Renal cortex interstitium (tissue), 15 donors: ENCODE measurements at places on chromosomes 7 and 10. TPM values are rescaled to one million over a fixed set of nuclear protein-coding genes. Genes with fewer than 3 reads are reported as not detected.
A peak's percentile ranks its signal among the peaks of the same experiment; 100 is the strongest.

DNA sequence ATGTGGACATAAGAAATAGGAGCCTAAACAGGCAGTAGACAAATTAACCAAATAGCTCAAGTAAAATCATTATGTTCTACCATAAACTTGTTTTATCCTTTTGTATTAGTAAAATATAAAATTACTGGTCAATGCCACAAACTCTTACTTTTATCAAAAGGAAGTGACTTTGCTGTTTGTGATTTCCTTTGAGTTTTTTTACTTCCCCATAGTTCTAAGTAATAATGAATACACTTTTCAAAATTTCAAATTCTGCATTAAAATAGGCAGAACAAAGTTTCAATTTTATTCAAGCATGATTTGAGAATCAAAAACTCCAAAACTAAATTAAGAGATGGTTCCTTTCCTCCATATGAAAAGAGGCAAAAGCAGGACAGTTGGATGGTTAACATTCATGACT is 139.7 kb upstream of the ABCB5 start:
- DNase-seq: no peak

- DNase-seq: peak; percentile 57
Measured at GRCh38 chr10:115093286-115093775, at the start of gene ATRNL1. Gene ATRNL1, plus strand, starts transcription at chr10:115093365. Its CDS starts 386 bp downstream, at chr10:115093751.

- peak; percentile 87 for DNase-seq
Measured at GRCh38 chr10:63713191-63714144, 192.3 kb downstream of the REEP3 start.

DNA sequence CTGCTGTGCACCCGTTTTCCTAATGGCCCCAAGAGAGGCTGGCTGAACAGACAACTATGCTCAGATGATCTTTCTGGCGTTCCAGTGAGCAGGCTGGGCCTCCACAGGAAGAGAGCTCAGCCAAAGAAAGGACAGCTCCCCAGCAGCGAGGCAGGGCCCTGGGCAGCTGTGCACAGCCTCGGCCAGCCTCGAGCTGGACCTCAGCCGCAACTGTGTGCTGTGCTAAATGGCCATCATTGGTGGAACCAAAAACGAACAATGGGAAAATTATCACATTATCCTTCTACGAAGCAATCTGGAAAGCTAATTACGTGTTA is 97.5 kb downstream of the CTBP2 start:
- DNase-seq: no peak

DNA sequence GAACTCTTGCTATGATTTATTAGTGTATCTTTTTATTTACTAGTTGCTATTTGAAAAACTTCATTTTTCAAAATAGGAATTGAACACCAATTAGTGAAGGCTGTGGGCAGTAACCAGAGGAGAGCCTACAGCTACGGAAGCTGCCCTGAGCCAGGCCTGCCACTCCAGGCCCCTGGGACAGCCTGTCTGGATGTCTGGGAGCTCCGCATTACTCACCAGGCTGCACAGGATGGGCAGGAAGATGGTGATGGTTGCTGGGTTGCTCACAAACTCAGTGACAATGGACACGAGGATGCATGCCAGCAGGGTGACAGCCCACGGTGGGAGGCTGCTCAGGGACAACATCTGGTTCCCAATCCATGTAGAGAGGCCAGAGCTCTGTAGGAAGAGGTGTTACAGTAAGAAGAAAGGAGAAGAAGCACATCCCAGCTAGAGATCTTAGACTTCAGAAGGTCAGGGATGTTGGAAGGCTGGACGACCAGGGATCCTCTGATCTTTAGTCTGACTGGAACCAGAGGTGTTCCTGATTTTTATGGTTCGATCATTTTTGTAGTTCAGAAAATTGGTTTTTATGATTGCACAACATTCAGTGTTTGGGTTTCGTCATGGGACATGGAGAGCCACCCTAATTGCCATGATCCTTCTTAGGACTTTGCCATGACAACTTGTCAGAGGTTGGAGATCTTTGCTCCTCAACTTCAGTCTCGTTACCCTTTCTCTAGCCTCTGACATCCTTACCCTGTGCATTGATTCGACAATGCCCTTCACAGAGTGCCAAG is 23.2 kb downstream of the STMP1 start:
- no peak for DNase-seq

GRCh38 chr10:119494236-119495020 is 48.1 kb downstream of the RGS10 start:
- no peak for DNase-seq

GRCh38 chr10:36050763-36051499 is 408.8 kb upstream of the FZD8 start:
- no peak for DNase-seq

- DNase-seq: no peak
Measured at GRCh38 chr10:44930904-44931620, 19.9 kb downstream of the TMEM72 start.

- no peak for DNase-seq
Measured at GRCh38 chr10:48531486-48531885, 73.4 kb downstream of the ARHGAP22 start.

- DNase-seq: peak; percentile 69
Measured at GRCh38 chr7:8217200-8218068, 44.5 kb downstream of the ICA1 start.

DNA sequence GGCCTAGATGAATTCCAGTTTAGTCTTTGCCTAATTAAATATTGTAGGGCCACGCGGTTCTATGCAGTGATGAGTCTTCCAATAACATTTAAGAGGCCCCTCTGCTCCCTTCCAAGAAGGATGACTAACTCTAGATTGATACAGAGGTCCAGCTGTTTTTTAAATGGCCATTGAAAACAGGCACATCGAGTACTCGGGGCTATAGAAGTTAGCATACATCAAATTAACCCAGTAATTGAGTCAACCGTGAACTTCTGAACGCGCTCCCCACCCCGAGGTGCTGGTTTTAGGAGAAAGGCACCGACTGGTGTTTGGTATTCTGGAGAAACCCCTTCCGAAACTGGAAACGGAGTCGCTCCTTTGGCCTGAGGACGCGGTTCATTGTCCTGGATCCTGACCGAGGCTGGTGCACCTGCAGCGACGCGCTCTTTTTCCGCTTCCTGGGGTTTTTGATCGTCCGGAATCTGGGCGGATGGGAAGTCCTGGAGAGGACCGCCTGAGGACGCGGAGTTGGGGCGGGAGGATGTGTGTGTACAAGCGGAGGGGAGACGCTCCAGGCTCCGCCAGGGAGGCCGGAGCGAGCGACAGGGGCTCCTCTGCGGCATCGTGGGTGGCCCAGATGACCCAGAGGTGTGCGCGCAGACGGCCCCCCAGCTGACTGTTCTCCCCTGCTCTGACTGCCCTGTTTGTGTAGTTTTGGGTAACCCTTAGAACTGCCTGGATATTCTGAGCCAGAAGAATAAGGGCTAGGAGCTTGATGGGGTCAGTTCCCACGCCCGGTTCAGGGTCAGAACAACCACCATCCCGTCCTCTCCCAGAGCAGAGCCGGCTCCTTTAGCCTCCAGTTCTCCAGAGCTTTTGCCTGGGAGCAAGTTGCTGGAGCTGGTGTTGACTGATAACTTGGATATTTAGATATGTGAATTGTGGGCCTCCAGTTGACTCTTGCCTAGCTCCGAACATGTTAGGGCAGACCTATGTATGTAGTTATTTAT is 711 bp downstream of the FAM221A start:
- DNase-seq: peak; percentile 51

GRCh38 chr10:100896876-100897461 is 15.8 kb upstream of the SLF2 start:
- no peak for DNase-seq

- DNase-seq: no peak
Measured at GRCh38 chr10:28396331-28396730, 93.5 kb upstream of the MPP7 start.

GRCh38 chr7:112103246-112103645 is 103.0 kb downstream of the DOCK4 start:
- no peak for DNase-seq

DNA sequence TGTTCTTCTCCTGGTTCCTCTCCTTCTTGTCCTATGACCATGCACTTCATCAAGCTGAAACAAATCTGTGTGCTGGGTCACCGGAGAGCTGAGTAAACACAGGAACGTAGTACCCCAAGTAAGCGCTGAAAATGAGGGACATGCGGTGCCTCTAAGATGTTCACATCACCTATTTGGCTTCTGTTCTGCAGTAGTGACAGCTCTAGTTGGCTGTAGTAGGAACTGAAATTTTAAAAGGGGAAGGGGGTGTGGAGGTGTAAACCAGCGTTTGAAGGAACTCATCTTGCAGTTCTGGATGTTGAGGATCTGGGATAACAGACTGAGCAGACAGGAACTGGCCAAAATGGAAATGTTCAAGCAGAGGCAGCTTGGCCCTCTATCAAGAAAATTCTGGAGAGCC is 85.2 kb downstream of the WNT2 start:
- DNase-seq: no peak

GRCh38 chr7:90067171-90067570 is 87.1 kb upstream of the STEAP1 start:
- DNase-seq: no peak

GRCh38 chr7:149855361-149856305 is 17.5 kb downstream of the ZNF862 start:
- DNase-seq: no peak

GRCh38 chr10:77547307-77548050 is 90.1 kb downstream of the KCNMA1 start:
- no peak for DNase-seq

DNA sequence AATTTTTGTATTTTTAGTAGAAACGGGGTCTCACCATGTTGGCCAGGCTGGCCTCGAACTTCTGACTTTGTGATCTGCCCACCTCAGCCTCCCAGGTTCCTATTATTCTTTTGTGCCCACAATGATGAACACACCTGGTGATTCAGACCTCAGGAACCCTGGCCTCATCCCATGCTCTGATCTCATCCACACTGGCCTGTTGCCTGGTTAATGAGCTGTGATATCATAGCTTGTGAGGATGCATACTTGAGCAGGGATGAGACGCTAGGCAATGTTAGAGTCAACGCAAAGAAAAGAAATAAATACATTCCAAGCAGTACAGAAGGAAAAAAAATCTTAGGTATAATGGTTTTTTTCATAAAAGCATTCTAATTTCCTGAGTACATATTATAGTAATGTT is 82.4 kb upstream of the RNF32 start:
- no peak for DNase-seq

DNA sequence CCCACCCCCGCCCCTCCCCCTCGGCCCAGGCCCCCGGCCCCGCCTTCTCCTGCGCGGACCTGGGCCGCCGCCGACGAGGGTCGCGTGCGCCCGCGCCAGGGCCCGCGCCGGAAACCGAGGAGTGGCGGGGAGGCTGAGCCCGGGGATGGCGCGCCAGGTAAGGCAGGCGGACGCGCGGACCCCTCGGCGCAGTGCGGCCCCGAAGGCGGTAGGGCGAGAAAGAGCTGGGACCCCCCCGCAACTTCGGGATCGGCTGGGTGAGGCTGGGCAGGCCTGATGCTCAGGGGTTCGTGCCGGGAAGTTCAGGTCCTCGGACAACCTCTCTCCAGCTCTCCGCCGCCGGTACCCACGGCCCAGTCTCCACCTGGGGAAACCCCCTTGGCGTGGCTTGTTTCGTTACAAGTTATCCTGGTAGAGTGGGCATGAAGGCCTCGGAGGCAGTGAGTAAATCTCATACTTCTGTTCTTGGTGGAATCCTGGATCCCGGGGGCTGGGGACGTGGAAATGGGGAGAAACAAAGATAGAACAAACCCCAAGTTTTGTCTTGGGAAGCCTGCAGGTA is 58.4 kb downstream of the ZNF467 start:
- no peak for DNase-seq

GRCh38 chr10:95920798-95921426 is 13.1 kb downstream of the CC2D2B start:
- no peak for DNase-seq

DNA sequence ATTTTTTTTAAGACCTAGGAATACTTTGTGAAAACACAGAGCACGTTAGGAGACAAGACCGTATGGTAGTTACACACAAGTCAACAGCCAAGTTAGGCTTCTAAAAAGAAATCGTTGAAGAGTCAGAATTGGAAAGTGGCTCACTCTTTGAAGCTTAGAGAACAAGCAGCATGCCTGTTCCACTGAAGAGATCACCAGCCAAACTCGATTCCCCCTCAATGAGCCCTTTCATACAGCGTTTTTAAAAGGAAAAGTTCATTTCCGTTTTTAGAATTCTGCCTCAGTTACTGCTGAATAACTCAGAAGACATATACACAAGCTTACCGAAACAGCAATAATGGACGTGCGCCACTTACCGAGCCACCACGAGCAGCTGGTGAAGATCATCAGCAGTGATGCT is 41.0 kb downstream of the MCMBP start:
- no peak for DNase-seq

GRCh38 chr10:3737864-3738263 is 47.1 kb downstream of the KLF6 start:
- no peak for DNase-seq

- DNase-seq: no peak
Measured at GRCh38 chr10:3136336-3136735, 36.2 kb downstream of the PITRM1 start.

DNA sequence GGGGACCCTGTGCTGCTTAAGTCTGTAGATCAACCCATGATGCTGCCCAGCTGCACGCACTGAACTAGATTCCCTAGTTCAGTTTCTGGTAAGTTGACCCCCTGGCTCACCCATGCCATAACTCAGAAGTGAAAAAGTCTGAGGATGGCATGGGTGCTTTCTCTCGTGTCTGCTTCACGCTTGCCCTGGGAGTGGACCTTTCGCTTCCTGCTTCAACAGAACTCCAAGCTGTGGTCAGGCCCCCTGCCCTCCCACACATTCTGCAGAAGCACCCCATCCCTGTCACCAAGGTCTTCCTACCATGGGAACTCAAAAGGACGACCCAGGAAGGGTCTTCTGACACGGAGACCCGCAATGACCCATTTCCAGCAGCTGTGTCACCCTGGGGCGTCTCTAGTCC is 39.9 kb downstream of the LRRC18 start:
- DNase-seq: no peak

GRCh38 chr7:90804370-90804769 is 208.2 kb downstream of the CDK14 start:
- no peak for DNase-seq

ADCYAP1R1 gene
- polyA plus RNA-seq: 0.74 TPM

ORC5 gene
- 23.4 TPM for polyA plus RNA-seq

MUC12 gene
- polyA plus RNA-seq: 0.22 TPM

SDHAF3 gene
- polyA plus RNA-seq: 46.2 TPM

DHTKD1 gene
- polyA plus RNA-seq: 28.6 TPM

LRRC17 gene
- 86.7 TPM for polyA plus RNA-seq

NRP1 gene
- polyA plus RNA-seq: 155 TPM

PDSS1 gene
- polyA plus RNA-seq: 13.7 TPM

MLXIPL gene
- 5.6 TPM for polyA plus RNA-seq

SNCG gene
- polyA plus RNA-seq: 13.8 TPM

MYPN gene
- 0.05 TPM for polyA plus RNA-seq

FAM204A gene
- 83.3 TPM for polyA plus RNA-seq

DKK1 gene
- 42.8 TPM for polyA plus RNA-seq

SLC13A4 gene
- 1.9 TPM for polyA plus RNA-seq

FEZF1 gene
- not detected for polyA plus RNA-seq

ZNF736 gene
- 16.6 TPM for polyA plus RNA-seq

GPR15LG gene
- 0.17 TPM for polyA plus RNA-seq

C10orf143 gene
- 6.5 TPM for polyA plus RNA-seq

LHFPL3 gene
- 6.5 TPM for polyA plus RNA-seq

HMX2 gene
- polyA plus RNA-seq: 1.5 TPM

CHAT gene
- polyA plus RNA-seq: not detected
